ENCODE measurements at places on chromosomes 1 and 21. TPM values are rescaled to one million over a fixed set of nuclear protein-coding genes. Genes with fewer than 3 reads are reported as not detected.

TEX38 gene
- total RNA-seq: 0.35 TPM

SPATA46 gene
- total RNA-seq: not detected

LRRC7 gene
- 4.1 TPM for total RNA-seq

ARHGEF16 gene
- 81.4 TPM for total RNA-seq

TCHH gene
- 0.09 TPM for total RNA-seq

RHBG gene
- total RNA-seq: 0.29 TPM

ZNF281 gene
- 11.4 TPM for total RNA-seq

C1orf116 gene
- 45.1 TPM for total RNA-seq

LRRN2 gene
- total RNA-seq: 2.4 TPM

ANGPTL3 gene
- total RNA-seq: 0.06 TPM

CRNN gene
- total RNA-seq: not detected

RORC gene
- total RNA-seq: 9.5 TPM

SLFNL1 gene
- total RNA-seq: 0.60 TPM

ADAMTS1 gene
- total RNA-seq: 74.7 TPM

BGLAP gene
- 3.0 TPM for total RNA-seq

GRIK1 gene
- total RNA-seq: not detected

LORICRIN gene
- not detected for total RNA-seq

- no peak for DNase-seq
Observed at GRCh38 chr1:234913278-234913649, 215.4 kb downstream of the TOMM20 start.

GRCh38 chr21:38380481-38381137 is 117.7 kb downstream of the ERG start:
- DNase-seq: no peak

DNA sequence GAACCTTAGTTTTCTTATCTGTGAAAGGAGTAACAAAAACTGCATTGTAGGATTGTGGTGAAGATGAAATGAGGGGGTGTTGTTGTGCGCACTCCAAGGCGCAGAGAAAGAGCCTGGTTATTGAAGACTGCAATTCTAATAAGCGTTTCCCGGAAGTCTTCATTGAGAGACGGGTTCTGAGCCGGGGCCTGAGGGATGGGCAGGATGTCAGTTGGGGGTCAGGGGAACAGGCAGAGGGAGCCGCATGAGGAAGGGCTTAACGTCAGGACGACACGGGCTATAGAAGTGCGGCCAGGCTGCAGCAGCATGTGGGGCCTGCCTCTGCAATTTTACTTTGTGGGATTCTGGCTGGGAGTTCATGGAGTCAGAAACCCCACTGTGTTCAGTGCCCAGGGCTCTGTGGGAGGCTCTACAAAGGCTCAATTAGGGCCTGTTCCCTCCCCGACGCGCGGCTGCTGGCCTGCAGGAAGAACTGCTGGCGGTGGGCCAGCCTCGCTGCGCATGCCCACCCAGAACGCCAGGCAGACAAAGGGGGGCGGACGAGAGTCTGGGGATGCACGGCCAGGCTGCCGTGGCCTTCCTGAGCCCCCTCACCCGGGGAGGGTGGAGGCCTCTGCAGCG is 20.7 kb downstream of the TRIM62 start:
- DNase-seq: peak; percentile 35

GRCh38 chr1:197152662-197153061 is 6.2 kb upstream of the ASPM start:
- DNase-seq: no peak

GRCh38 chr21:43626390-43626789 is 32.9 kb downstream of the HSF2BP start:
- no peak for DNase-seq

GRCh38 chr1:228021355-228022030 is 14.7 kb downstream of the WNT3A start:
- peak; percentile 68 for DNase-seq

GRCh38 chr1:67551375-67551774 is 121.2 kb upstream of the SERBP1 start:
- no peak for DNase-seq

DNA sequence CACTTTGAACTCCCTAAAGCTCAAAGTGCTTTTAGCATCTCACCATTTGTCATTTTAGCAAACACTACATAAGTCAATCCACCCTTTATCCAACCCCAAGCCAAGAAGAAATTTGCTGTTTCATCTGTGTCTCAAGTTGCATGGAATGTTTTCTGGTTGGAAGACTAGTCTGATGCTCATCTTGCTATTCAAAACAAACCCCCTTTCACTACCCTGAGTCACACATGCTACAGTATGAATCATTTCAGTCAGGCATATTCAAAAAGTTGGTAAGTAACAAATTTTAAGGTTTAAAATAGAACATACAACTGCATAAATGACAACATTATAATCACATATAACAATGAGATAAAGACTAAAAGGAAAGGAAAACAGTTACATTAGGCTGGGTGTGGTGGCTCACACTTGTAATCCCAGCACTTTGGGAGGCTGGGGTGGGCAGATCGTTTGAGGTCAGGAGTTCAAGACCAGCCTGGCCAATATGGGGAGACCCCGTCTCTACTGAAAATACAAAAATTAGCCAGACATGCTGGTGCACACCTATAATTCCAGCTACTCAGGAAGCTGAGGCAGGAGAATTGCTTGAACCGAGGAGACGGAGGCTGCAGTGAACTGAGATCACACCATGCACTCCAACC is 38.7 kb downstream of the DSTYK start:
- no peak for DNase-seq

GRCh38 chr1:74180490-74180889 is 17.5 kb downstream of the LRRIQ3 start:
- DNase-seq: no peak

DNA sequence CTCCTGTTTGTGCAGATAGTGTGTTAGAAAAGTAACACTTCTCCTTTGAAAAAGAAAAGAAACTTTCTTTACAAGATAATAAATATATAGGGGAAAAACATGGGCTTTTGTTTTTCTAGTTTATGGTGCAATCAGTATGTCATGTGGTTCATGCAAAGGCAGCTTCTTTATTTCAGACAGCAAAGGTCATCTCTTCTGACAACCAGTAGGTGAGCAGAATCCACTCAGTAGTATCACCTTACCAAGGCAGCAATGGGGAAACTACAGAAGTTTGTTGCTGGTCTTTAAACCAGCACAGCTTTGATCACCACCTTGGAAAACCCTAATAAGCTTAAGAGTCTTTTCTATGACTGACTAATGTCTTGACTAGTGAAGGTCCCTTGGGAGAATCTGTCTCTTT is 13.0 kb upstream of the SAMSN1 start:
- DNase-seq: no peak

DNA sequence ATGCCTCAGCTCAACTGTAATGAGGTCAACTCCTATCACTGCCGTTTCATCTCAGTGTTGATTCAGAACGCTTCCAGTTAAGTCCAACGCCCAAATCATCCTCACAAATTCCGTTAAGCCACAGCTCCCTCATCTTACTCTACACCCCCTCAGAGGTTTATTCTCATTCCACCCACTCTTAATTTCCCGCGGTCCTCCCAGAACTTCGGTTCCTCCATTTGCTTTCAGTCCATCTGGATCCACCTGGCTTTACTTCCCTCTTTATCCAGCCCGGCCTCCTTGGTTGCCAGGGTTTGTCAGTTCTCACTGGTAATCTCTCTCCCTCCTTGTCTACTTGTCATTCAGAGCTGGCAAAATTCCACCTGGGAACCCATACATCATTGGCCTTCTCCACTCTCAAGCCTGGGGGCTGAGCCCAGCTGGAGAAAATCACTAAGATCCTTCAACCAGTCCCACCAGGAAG is 51.3 kb upstream of the RUNX1 start:
- no peak for DNase-seq

GRCh38 chr1:168234846-168235547 is 9.2 kb downstream of the SFT2D2 start:
- DNase-seq: no peak

DNA sequence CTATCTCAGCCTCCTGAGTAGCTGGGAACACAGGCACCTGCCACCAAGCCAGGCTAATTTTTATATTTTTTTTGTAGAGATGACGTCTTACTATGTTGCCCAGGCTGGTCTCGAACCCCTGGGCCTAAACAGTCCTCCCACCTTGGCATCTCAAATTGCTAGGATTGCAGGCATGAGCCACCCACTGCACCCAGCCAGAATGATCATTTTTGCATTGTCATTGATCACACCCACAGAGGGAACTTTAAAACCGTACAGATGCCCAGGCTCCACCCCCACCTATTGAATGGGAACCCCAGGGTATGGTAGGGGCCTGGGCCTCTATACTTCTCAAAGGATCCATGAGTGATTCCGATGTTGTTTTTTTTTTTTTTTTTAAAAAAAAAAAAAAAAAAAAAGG is 36.7 kb downstream of the ETNK2 start:
- no peak for DNase-seq

DNA sequence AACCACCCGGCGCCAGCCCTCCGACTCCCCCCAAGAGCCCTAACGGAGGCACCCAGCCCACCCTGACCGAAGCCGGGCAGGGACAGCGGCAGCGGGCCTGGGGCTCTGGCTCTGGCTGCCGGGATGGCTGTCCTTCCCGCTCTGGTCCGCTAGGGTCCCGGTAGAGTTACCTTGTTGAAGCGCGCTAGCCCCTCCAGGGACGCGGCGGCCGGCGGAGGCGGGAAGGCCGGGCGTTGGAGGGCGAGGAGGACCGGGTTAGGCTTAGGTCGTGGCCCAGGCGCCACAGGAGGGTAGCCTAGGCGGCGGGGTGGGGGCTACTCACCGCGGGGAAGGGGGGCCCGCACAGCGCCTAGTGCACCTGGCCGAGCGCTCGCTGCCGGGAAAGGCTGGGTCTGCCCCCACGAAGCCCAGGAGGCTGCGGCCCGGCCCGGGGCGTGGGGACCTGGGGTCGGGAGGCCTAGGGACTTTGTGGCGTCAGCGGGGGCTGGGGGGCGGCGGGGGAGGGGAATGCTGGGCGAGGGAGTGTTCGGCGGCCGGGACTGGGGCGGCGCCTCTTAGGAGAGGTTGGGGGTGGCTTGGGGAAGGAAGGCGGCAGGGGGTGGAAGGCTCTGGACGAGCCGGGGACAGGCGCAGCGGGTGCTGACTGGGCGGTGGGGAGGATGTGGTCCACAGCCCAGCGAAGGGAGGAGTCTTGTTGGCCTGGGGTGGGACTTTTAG is at the start of gene TRIM17:
Gene TRIM17 (minus strand): TSS at position 645 of the 717 bp plus-strand sequence. CDS start 1,789 bp downstream, outside the sequence.
- DNase-seq: no peak

GRCh38 chr1:56188221-56188620 is 391.1 kb downstream of the PLPP3 start:
- DNase-seq: no peak

DNA sequence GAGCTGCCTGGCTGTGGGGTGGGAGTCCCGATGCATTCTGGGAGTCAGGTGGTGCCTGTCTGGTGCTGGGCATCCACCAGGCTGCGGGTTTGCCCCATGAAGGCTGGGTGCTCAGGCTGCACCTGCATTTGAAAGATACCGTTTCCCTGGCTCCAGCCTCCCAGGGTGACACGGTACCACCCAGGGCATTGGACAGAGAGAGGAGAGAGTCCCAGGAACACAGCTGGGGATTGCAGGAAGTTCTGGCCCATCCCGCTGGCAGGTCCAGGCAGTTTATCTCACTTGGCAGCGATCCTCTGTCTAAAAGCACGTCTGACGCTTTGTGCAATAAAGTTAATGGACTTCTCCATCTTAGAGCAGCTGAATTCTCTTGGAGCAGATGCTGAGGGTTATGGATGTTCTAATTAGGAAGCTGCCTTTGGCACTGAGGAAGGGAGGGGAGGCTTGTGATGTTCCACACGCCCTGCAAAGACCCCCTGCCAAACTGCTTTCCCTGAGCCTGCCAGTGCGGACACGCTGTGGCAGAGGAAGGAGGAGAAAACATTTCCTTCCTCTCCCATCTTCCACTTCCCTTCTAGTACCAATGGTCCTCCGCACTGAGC is 246.9 kb downstream of the GRIK3 start:
- peak; percentile 41 for DNase-seq

GRCh38 chr1:23763041-23763577 is 15.1 kb upstream of the PITHD1 start:
- no peak for DNase-seq

GRCh38 chr1:236480758-236481436 is 42.9 kb upstream of the LGALS8 start:
- no peak for DNase-seq

GRCh38 chr1:16175610-16176553 is 20.0 kb upstream of the EPHA2 start:
- DNase-seq: peak; percentile 90

DNA sequence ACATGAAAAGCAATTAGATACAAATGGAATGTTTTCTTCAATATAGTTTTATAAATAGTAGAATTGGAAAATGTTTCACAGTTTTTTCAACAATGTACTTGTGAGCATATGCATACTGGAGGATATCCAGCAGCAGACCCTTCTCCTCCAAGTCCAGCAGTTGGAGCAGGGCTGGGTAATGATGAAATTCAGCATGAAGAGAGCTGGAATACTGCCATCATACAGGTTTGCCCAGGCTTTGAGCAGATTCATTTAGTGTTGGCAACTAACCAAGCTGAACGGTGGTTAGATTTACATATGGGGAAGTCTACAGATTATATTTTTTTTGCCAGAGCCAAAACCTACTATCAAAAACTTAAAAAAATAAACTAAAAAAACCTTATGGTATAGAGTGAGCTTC is 38.3 kb downstream of the WDR3 start:
- DNase-seq: no peak

- no peak for DNase-seq
Observed at GRCh38 chr1:29230204-29230552, 556 bp downstream of the MECR start.

- no peak for DNase-seq
Observed at GRCh38 chr1:39488012-39488545, 3.4 kb upstream of the BMP8A start.

DNA sequence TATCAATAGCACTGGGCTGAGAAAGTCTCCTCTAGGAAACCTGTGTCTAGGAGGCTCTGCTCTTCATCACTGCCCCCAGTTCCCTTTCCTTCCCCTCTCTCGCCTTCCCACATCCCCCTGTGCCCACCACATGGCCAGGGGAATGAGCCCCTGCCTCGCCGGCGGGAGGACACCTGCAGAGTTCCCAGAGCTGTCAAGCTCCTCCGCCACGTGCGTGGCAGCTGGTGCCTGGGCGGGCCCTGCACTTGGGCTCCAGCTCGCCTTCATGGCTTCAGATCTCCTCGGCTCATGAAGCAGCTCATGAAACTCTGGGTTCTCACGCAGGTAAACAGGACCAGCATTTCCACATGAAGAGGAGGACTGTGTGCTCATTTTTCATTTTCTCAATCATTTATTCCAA is 62.8 kb downstream of the SIM2 start:
- DNase-seq: no peak

Measured in mucosa of gallbladder (tissue), 1 donor.